ENCODE measurements at places on chromosomes 7 and 10. TPM values are rescaled to one million over a fixed set of nuclear protein-coding genes. Genes with fewer than 3 reads are reported as not detected.

Gene NKX1-2
- not detected for total RNA-seq

Gene HTRA1
- 1.6 TPM for total RNA-seq

Gene INPP5F
- total RNA-seq, result 58.9 TPM

Gene CDH23
- 31.4 TPM for total RNA-seq

Gene CUBN
- total RNA-seq, result 0.79 TPM

Gene SPAG6
- not detected for total RNA-seq

Gene PLAC9
- not detected for total RNA-seq

Gene ADAP1
- 2.0 TPM for total RNA-seq

Gene SPRN
- not detected for total RNA-seq

Gene RHOBTB1
- 58.9 TPM for total RNA-seq

Gene VWDE
- total RNA-seq, result not detected

Gene KIAA1217
- 60.5 TPM for total RNA-seq

Gene POU6F2
- total RNA-seq, result not detected

Gene FAM25A
- not detected for total RNA-seq

Gene ZNF488
- total RNA-seq, result 5.0 TPM

Gene INMT
- total RNA-seq, result not detected

Gene OR6B1
- total RNA-seq, result not detected

Gene VSTM4
- not detected for total RNA-seq

Gene PRLHR
- not detected for total RNA-seq

Gene TWIST1
- total RNA-seq, result 6.3 TPM

Gene SUV39H2
- 13.8 TPM for total RNA-seq

Gene RGS10
- 96.3 TPM for total RNA-seq

Gene PRSS37
- total RNA-seq, result not detected

Gene DDIT4
- 704 TPM for total RNA-seq

Gene TDRD1
- 0.39 TPM for total RNA-seq

Gene MMP21
- total RNA-seq, result not detected

Gene SPACDR
- 0.87 TPM for total RNA-seq

Gene CYP2E1
- total RNA-seq, result 0.54 TPM

Gene ST7
- 157 TPM for total RNA-seq

All from placental epithelial cell (primary cell).